ENCODE measurements at places on chromosomes 3 and 15. TPM values are rescaled to one million over a fixed set of nuclear protein-coding genes. Genes with fewer than 3 reads are reported as not detected.
A peak's percentile ranks its signal among the peaks of the same experiment; 100 is the strongest.

Gene CIDEC
- 0.24 TPM for total RNA-seq

Gene FGF7
- 20.3 TPM for total RNA-seq

GRCh38 chr3:152338159-152338720 is 69.5 kb downstream of the MBNL1 start:
- DNase-seq, result no peak

DNA sequence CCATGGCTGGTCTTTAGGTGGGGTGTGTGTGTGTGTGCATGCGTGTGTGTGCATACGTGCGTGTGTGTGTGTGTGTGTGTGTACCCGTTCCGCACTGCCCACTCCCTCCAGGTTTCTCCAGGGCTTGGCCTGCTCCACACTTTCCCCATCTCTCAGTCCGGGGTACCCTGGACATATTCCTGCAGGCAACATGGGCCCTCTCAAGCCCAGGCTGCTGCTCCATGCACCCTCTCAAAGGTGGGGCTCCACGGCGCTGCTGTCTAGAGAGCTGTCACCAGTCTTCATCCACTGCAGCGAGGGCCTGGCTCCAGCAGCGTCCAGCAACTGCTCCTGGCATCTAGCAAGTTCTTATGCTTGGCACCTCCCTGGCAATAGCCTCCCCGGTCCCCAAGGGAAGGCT is 86.1 kb downstream of the ATP10A start:
- DNase-seq, result no peak

DNA sequence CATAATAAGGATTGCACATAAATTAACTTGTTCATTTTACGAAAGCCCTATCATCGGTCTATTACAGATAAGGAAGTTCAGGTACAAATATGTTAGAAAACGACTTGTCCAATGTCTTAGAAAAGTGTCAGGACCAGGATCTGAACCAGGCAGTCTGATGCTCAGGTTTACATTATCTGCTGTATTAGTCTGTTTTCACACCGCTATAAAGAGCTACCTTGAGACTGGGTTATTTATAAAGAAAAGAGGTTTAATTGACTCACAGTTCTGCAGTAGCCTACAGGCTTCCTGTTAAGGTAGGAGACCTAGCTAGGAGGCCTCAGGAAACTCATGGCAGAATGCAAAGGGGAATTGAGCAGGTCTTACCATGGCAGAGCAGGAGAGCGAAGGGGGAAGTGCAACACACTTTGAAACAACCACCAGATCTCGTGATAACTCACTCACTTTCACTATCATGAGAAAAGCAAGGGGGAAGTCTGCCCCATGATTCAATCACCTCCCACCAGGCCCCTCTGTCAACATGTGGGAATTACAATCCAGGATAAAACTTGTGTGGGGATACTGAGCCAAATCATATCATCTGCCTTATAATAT is 45.8 kb upstream of the GOLIM4 start:
- DNase-seq, result no peak

DNA sequence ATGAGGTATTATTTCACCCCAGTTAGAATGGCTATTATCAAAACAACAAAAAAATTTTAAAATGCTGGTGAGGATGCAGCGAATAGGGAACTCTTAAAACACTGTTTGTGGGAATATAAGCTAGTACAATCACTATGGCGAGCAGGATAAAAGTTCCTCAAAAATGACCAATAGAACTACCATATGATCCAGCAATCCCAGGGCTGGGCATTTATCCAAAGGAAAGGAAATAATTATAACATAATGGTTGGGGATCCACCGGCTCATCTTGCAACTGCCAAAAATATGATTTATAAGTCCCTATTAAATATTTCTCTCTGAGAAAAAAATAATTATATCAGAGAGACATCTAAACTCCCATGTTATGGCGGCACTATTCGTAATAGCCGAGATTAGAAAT is 127.6 kb upstream of the MME start:
- DNase-seq, result no peak

DNA sequence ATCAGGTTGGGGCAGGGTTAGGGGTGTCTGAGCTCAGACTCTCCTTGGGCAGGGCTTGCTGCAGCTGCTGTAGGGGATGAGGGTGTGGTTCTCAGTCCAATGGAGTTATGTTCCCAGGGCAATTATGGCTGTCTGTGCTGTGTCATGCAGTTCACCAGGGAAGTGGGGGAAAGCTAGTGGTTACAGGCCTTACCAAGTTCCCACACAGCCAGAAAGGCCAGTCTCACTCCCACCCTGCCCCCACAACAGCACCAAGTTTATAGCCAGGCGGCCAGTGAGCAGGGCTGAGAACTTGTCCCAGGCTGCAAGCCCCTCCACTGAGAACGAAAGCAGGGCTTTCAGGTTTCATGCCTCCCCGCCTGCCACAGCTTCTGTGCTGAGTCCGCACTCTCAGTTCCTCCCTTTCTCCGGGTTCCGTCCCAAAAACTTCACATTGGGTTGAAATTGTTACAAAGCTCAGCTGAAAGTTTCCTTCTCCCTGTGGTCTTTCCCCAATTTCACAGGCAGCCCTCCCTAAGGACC is 19.6 kb upstream of the CPOX start:
- no peak for DNase-seq

DNA sequence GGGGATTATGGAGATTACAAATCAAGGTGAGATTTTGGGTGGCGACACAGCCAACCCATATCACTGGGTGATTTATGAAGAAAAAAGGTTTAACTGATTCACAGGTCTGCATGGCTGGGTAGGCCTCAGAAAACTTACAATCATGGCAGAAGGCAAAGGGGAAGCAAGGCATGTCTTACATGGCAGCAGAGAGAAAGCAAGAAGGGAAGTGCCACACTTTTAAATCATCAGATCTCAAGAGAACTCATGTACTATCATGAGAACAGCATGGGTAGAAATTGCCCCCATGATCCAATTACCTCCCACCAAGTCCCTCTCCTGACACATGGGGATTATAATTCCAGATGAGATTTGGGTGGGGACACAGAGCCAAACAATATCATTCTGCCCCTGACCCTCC is 59.7 kb downstream of the DPH6 start:
- no peak for DNase-seq

Gene GAP43
- total RNA-seq, result not detected

DNA sequence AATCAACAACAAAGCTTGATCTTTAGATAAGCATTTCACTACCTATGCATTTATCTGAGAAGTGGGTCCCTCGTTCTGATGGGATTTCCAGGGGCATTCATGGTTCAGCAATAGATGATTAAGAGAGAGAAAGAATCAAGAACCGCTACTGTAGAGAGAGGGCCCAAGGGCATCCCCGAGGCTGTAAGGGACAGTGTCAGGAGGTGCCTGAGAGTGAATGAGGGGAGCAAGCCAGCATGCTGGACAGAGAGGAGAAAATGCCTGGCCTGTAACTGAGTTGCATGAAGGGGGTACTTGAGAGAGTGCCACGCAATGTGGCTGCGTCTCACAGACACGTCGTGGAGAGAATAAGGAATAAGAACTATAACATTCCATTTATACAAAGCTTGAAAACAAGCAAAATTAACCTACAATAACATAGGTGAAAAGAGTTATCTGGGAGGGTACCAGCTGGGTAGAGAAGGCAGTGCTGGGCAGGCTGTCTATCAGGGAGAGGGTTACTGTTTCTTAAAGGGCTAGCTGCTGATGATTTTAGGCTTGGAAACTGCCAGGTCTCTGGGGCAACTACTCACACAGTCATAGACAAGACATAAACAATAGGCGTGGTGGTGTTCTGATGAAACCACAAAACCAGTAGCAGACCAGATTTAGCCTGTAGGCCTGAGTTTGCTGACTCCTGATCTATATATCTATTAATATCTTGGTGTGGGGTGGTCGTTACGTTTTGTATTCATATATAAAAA is 374.6 kb upstream of the CFAP20DC start:
- DNase-seq, result no peak

Gene COL6A6
- total RNA-seq, result 0.11 TPM

Gene PLCH1
- total RNA-seq, result 0.35 TPM

GRCh38 chr3:150408221-150409124 is at the start of gene TSC22D2:
Gene TSC22D2, plus strand, starts transcription at chr3:150408298. Its CDS starts 1,053 bp downstream, at chr3:150409351.
- peak; percentile 93 for DNase-seq

- no peak for DNase-seq
Measured at GRCh38 chr3:148833223-148833622, 5.6 kb downstream of the CPB1 start.

DNA sequence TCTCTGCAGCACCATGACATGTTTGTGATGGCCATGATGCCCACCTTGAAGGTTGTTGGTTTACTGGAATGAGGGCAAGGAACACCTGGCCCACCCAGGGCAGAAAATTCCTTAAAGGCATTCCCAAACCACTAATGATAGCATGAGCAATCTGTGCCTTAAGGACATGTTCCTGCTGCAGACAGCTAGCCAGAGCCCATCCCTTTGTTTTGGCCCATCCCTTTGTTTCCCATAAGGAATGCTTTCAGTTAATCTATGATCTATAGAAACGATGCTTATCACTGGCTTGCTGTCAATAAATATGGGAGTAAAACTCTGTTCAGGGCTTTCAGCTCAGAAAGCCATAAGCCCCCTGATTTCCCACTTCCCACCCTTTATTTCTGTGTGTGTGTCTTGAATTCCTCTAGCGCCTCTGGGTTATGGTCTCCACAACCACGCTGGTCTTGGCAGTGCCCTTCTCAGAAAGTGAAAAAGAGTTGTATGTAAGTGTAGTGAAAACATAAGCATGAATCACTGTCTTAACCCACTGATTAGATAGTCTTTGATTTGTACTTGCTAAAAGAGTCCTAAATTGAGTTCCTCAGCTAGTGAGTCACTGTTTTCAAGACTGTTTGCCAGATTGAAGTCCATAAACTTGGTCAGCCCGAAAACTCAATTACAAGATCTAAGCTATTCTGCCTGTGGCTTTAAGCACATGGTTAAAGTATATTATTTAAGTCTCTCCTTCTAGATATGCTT is 19.0 kb upstream of the CCR2 start:
- no peak for DNase-seq

DNA sequence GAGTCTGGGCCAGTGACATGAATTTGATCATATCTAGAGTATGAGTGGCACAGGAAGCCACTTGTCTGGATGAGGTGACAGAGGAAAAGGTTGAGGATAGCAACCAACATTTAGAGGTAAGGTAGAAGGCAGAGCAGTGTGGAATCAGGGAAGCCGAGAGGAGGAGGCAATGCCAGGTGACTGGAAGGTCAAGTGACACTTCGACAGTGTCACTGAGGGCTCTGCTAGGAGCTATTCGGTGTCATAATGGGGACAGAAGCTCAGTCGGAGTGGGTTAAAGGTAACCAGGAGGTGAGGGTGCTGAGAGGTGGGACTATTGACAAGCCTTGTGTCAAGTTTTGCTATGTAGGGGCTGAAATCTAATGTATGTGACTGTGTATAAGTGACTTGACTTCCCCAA is 56.7 kb downstream of the IGF1R start:
- DNase-seq, result no peak

Gene NUDT16
- 7.9 TPM for total RNA-seq

- no peak for DNase-seq
Measured at GRCh38 chr3:100093831-100094230, 20.5 kb downstream of the FILIP1L start.

DNA sequence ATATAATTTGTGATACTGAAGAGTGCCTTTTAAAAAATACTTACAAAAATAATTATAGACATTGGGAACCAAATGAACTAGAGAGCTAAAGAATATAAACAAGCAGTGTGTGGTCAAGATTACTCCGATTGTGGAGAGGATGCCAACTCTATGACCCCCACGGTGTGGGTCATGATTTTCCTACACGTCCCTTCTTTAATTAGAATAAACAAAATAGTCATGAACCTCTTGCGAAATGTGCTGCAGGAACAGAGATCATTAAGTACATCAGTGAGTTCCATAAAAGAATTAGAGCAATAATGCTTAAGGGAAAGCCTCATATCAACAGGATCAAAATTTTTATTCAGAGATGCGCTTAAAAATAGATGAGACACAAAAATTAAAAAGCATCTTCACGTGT is 476.6 kb upstream of the ROBO1 start:
- no peak for DNase-seq
